Stimulated activated CD4-positive, alpha-beta T cell treated with anti-CD3 and anti-CD28 coated beads, Interleukin-1b, Interleukin-23, amount 100 ng/mL, for 48 hours (primary cell): ENCODE measurements at places on chromosomes 5 and 9.
A peak's percentile ranks its signal among the peaks of the same experiment; 100 is the strongest.

GRCh38 chr9:89185980-89186379 lies 7.4 kb upstream of the SHC3 start:
- DNase-seq, result no peak

DNA sequence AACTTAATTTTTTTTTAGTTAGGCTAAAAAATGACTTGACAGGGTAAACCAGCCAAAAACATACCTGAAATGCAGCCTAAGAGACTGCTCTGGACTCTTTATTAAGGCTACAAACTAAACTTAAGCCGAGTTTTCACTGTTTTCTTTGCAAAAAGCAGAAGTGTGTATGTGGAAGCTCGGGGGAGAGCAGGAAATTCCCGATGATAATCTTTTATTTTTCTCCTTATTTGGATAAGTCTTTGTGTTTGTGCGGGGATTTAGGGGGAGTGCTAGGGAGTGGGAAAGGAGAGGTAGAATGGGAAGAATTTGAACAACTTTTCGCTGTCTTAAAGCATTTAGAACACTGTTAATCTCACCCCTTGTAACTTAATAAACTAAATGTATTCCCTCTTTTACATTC lies 30.7 kb upstream of the GPR21 start:
- no peak for DNase-seq

DNA sequence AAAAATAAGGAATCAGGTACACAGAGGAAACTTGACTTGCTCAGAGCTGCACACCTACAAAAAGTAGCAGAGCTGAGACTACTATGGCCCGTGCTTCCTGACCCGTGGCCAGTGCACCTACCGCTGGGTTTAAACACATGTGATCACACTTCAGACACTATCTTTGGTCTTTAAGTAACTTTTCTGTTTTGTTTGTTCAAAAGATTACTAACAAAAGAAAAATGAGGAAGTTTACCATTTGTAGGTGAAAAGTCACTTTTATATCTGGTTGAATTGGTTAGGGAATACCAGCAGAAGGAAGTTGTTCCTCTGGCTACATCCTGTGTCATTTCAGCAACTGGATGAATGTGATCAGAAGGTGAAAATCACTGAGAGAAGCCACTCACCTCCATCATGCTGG lies 6.5 kb upstream of the SYK start:
- no peak for DNase-seq

DNA sequence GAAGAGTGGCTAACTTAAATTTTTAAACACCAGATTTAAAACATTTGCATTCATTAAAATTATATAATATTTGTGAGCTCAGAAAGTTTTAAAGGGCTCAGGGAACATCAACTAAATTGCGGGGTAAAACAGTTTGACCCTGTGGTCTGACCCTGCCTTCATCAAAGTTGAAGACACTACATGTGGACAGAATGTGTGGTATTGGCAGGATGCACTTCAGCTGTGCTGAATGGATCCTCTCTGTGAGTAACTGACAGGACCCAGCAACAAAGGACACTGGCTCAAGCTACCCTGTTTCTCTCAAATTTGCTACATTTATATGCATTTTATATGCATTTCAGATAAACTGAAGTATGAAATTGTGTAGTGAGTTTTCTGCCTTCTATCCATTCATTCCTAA lies 288.5 kb downstream of the ZNF608 start:
- DNase-seq, result no peak

- no peak for DNase-seq
Observed at GRCh38 chr5:80834710-80835109, 125.5 kb upstream of the RASGRF2 start.

DNA sequence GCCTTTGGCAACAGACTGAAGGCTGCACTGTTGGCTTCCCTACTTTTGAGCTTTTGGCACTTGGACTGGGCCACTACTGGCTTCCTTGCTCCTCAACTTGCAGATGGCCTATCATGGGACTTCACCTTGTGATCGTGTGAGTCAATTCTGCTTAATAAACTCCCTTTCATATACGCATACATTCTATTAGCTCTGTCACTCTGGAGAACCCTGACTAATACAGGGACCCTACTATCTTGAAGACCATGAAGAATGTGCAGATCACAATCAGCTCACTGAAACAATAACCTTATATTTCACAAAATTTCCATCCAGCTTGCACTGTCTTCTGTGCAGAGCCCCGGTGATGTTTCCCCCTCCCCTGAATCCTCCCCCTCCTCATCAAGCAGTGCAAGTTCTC lies 39.8 kb downstream of the TMEM215 start:
- DNase-seq, result no peak

DNA sequence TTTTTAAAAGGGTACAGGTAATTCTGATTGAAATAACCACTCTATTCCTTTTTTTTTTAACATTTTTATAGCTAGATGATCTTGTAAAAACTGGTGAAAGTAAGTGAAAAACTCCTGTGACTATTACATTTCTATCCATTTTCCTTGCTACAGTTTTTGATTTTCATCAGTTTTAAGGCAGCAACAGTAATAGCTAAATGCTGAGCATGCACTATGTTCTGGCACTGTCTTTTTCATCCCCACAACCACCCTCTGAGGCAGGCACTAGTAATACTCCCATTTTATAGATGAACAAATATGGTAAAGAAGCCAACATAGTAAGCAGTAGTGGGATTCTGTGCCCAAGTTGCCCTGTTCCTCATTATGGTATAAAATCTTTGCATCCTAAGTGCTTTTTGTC lies 113.0 kb upstream of the IL7R start:
- DNase-seq, result no peak

DNA sequence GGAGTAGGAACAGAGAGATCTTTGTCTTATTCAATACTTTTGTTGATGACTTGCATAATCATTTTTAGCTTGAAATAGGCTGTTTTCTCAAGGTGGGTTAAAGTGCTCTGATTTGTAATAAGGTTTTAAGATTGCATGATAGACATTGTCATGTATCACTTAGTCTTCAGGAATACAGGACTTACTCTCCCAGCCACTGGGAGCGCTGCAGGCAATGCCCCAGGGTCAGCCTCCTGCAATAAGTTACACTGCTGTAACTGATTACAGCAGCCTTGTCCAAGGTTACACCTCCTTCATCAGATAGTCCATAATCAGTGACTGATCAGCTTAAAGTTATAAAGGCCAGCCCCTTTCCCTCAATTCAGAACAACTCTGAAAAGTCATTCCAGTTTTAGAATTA lies 218.6 kb downstream of the ESM1 start:
- DNase-seq, result no peak

- no peak for DNase-seq
Observed at GRCh38 chr5:83227611-83228010, 150.3 kb downstream of the XRCC4 start.

DNA sequence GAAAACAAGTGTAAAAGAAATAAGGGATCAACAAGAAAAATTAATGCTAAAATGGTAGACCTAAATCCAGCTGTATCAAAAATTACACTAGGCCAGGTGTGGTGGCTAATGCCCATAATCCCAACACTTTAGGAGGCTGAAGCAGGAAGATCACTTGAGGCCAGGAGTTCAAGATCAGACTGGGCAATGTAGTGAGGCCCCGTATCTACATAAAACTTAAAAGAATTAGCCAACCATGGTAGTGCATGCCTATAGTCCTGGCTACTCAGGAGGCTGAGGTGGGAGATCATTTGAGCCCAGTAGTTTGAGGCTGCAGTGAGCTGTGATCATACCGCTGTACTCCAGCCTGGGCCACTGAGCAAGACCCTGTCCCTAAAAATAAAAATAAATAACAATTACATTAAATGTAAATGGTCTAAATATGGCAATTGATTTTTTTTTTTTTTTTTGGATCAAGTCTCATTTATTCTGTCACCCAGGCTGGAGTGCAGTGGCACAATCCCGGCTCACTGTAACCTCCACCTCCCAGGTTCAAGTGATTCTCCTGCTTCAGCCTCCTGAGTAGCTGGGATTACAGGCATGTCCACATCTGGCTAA lies 4.2 kb upstream of the FAM151B start:
- DNase-seq, result no peak

DNA sequence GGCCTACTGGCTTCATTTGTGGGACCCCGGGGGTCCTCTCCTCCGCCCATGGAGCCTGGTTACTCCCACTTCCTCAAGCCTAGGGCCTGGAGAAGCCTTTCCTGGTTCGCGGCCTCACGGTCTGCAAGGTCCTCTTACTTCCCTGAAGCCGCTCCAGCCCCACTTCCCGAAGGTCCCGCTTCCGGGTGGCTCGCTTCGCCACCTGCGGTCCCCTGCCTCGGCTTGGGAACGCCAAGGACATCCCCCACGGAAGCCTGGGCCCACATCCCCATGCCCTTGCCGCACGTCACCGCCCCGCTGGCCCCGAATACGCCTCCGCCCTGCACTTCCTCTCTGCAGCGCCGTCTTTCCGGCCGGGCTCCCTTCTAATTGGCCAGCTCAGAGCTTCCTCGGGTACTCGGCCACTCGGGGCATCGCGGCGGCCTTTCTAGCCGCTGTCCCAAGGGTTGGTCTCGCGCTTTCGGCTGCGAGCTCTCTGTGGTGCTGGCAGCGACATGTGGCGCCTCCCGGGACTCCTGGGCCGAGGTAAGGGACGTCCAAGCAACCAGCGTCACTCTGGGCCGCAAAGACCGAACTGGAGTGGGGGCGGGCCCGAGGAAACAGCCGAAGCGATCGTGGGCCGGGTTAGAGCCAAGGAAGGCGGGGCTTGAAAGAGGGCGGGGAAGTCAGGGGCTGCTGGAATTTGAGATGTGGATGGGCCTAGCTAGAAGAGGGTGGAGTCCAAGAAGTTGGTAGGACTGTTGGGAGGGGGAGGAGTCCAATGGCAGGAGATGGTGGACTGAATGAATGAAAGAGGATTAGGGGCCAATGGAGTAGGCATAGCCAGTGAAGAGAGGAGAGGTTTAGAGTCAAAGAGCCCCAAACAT lies at the start of gene DELE1:
Gene DELE1 (plus strand): TSS at position 424 of the 866 bp plus-strand sequence. CDS start 71 bp downstream, at position 495.
- DNase-seq, result peak; percentile 97

GRCh38 chr5:90957906-90958305 lies 399.3 kb downstream of the ADGRV1 start:
- no peak for DNase-seq

DNA sequence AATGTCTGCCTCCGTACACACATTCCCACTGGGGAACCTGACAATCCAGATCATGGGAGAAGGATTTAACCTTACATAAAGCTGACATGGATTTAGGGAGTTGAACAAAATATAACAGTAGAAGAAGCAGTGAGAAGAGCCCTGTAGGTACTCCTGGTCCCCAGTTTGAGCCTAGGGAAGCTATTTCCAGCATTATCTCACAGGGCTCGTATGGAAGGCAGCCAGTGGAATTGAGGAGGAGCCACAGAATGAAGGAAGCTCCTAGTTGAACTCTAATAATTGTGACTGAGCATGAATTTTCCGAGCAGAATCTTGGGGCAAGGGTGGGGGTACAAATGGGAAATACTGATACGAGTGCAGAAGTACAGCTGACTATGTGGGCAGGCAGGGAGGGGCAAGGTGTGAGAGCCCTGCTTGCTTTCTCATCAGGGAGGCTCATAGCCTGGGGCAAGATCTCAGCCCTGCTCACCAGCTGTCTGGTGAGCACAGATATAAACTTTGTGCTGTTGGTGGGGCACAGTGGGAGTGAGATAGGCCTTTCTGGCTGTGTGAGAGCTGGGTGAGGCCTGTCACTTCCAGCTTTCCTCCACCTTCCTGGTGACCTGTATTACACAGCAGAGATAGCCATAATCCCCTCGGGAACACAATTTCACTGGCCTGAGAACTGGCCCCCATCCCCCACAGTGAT lies 290.7 kb upstream of the IL12B start:
- DNase-seq, result no peak

- DNase-seq, result no peak
Observed at GRCh38 chr9:72193478-72193881, 44.2 kb downstream of the GDA start.

DNA sequence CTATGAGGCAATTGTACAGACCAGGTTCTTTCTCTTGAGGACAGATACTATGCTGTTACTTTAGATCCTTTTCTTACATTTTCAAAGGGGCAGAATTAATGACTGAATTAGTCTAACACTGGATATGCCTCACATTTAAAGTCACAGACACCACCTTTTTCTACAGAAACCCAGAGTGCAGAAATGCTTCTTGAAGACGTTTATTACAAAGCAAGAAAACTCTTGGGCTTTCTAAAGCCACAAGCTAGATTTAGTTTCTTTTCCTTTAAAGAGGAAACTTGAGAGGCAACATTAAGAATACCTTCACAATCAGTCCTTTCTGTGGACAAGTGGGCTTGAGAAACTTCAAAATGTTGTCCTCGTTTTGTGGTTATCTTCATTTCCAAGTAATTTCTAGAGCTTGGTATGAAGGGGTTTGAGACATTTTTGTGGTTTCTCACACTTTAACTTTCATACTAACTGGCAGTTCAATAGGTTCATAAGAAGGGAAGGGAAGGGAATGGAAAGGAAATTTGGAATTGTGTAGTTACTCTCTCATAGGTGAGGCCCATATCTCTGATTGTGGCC lies 527.4 kb downstream of the RASEF start:
- no peak for DNase-seq
